ENCODE measurements at places on chromosomes 1 and 21.

DNA sequence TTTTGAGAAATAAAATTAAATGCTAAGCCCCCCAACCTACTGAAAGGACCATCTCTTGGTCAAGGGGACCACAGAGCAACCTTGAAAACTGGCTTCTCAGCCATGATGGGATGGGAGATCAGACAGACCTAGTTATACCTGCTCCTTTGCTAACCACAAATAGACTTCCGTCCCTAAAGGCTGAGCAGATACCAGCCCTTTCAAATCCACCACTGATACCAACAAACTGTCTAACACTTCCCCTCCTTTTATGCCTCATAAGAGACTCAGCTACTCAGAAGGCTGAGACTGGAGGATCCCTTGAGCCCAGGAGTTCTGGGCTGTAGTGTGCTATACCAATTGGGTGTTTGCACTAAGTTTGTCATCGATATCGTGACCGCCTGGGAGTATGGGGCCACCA lies 407.3 kb downstream of the SIPA1L2 start:
- no peak for DNase-seq

GRCh38 chr1:231062500-231063270 lies 22.6 kb upstream of the FAM89A start:
- no peak for DNase-seq

- no peak for DNase-seq
Observed at GRCh38 chr1:46582972-46583371, 21.1 kb downstream of the MKNK1 start.

GRCh38 chr1:39102537-39103327 lies 76.6 kb downstream of the NDUFS5 start:
- no peak for DNase-seq

DNA sequence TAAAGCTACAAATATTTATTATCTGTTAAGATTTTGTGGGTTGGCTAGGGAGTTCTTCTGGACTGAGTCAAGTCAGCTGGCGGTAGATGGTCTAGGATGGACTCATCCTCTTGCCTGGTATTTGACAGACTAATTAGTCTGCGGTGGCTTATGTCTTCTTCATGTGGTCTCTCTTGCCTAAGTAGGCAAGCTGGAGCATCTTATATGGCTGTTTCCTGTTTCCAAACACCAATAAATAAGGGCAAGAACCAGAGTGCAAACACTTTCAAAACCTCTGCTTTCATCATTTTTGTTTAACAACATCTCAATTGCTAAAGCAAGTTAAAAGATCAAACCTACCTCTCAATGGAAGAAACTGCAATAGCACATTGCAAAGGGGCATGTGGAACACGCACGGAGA lies 484.8 kb downstream of the PTPRC start:
- DNase-seq = no peak

- DNase-seq = no peak
Observed at GRCh38 chr1:92038695-92039346, 9.0 kb downstream of the EPHX4 start.

DNA sequence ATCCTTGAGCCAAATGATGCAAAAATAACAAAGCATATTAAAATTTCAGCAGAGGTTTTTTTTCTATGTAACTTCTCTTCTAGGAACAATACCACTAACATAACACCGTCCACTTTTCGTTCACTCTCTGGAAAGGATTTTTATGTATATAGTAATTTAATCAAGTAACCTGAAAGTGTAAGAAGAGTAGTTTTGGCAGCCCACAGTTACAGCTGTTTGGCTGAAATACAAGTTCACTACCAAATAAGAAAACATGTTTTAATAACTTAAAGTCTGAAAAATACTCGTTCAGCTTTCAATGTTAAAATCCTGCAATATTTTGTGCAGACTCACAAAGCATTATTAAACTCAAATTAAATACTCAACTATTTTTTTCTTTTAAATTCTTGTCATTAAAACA lies 896.8 kb upstream of the ADGRL4 start:
- no peak for DNase-seq

DNA sequence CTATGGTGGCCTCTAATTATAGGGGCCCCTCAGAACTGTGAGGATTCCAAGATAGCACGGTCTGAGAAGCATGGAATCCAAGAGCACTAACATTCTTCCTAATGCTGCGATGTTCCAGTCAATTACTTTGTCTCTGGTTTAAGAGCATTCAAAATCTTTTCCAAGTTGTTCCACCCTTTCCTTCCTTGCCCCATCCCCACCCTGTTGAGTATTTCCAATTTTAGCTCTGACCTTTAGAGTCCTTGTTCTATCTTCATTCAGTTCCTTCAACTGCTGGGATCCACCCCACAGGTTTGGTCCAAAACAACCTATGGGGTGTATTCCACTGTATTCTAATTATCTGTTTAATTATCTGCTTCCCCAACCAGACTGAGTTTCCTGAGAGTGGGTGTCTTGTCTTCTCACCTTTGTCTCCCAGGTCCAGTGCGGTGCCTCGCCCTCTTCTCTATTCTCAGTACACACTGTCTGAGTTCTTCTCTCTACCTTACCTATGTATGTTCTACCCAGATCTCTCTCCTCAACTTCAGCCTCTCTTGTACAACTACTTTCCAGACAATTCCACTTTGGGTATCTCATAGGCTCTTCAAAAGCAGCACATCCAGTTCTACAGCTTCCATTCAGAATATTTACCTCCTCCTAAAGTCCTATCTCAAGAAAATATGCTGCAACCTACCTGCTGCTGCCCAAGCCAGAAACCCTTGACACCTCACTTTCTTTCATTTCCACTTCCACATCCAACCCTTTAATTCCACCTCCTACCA lies 25.0 kb upstream of the BCL9 start:
- DNase-seq = no peak

GRCh38 chr1:205521686-205522085 lies 17.2 kb downstream of the CDK18 start:
- DNase-seq = no peak

DNA sequence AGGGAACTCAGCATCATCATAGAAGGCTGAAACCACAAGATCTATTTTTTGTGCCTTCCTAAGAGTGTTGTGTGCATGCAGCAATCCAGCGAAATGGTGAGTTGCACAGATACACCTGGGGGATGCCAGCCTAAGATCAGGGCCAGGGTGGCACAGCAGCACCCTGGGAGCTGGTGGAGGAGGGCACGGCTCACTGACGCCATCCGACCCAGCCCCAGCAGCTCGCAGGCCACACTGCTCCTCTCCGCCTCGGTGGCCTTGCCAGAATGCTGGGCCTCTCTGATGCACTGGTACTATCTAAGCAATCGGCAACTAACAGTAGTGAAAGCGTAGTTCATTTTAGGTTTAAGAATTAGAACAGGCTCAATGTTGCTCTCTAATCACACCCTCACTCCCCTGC lies 37.8 kb downstream of the CAPZB start:
- no peak for DNase-seq

GRCh38 chr1:190119683-190120082 lies 358.0 kb downstream of the BRINP3 start:
- DNase-seq = no peak

DNA sequence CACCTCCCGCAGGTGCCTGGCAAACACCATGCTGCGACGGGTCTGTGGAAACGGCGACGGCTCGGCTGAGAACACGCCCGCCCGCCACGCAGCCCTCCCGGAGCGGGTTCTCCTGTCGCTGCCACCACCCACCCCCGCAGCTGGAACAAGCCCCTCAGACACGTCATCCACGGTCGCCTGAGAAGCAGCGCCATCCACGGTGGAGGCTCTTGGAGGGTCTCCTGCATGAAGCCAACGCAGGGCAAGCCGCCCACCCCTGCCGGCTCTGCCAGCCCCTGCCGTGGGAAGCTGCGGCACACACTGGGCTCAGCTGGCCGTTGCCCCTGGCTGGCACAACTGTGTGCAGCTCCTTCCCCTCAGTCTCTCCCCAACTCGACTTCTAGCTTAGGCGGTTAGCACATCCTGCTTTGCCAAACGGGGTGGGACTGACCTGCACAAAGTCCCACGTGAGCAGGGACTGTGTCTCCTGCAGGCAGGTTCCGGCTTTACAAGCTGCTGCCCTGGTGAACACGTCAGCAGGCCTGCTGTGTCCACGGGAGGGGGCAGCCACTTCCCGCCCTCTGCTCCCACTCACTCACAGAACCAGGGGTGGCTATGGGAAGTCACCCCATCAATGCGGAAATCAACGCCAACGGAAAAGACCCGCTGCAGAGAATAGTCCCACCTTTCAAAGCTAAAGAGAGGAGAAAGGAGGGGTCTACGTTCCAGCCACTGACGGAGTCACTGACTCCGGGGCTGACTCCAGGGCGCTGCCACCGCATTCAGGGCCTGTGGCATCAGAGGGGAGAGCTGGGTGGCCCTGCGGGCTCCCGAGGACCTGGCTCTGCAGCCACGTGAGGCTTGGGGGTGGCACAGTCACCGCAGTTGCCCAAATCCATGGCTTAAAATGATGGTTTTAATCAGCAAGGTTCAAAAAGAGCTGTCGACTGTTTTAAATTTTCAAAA lies 10.3 kb downstream of the POFUT2 start:
- DNase-seq = no peak

- no peak for DNase-seq
Observed at GRCh38 chr1:213773975-213774374, 213.8 kb upstream of the PROX1 start.

DNA sequence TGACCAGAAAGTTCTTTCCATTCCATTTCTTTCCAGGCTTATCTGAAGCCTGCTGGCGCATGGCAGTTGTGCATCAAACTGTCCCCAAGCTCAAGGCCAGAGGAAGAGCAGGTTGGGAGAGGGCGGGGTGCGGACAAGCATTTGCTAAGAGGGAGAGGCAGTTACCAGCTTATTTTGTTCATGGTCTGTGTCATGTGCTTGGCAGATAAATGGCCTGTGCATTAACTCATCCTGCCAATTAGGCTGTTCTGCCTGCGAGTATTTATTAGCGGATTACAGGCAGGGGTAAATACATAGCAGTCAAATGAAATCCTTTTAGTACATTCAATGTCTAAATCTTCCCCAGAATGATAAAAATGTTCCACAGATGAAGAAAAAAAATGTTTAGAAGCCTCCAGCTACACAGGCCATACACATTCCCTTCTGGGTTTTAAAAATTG lies 48.9 kb upstream of the B3GALNT2 start:
- no peak for DNase-seq

DNA sequence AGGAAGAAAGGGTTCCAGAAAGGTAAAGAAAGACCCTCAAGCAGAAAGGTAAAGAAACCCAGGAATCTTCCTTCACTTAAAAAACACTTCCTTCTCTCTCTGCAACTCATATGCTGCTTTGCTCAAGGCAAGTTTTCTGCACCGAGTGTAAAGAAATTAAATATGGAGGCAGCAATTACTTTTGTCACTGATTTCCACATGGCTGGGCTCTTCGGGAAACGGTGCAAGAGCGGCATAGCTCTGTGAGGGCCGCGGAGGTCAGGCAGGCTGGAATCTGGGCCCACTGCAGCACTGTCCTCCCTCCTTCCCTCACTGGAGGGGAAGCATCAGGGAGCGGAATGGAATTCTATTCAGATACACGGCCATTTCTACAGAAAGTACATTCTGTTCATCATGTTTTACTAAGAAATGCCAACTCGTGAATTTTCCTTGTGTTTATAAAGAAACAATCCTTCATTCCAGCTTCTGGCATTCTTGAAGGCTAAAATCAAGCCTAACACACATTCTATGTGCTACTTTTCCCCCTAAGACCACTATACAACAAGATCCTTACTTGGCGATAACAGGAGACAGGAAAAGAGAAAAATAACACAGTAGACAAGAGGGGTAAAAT lies 212.2 kb downstream of the SIPA1L2 start:
- DNase-seq = no peak

DNA sequence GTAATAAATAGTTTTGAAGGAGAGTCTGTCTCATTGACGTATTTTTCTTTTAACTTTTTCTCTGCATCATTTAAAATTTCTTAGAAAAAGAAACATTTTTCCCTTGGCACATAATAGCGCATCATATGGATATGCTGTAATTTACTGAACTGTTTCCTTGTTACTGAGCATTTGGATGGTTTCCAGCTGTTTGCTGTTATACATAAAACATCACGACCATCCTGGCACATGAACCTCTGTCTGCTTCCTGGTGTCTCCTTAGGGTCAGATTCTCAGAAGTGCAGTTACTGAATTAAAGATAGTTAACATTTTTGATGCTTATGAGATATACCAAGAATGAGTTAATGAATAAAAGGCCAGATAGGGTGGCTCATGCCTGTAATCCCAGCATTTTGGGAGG lies 67.2 kb downstream of the BACE2 start:
- DNase-seq = no peak

DNA sequence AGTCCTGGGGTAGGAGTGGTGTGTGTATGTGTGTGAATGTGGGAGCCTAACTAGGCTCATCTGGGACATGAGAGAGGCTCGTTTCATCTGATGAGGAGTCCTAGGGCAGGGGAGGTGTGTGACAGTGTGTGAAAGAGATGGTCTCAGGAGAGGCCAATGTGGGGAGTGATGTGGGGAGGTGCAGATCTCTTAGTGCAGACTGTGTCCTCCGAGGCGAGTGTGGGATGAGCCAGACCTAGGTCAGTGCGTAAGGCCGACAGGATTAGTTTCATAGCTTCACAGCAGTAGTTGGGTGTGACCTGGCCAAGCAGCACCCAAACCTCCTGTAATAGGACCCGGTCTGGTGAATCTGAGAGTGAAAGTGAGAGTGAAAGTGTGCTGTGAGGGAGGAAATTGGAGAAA lies 94.7 kb downstream of the LIPI start:
- no peak for DNase-seq

DNA sequence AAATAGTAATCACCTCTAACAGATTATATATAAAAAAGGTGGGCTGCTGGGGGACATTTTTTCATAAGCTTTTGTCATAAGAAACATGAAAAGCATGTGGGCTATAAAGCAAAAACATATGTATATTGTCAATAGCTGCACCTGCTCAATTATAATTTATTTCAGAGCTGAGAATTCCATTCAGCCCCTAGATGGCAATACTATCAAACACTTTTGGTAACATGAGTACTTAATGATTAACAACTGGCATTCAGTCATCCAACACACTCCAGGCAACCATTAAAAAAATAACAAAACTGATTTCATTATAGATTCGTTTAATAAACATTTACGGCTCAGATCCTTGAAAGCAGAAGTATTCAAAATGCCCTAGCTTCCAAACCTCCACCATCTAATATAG lies 115.1 kb downstream of the KCTD3 start:
- no peak for DNase-seq

GRCh38 chr1:197770243-197770642 lies 5.0 kb downstream of the DENND1B start:
- DNase-seq = no peak

DNA sequence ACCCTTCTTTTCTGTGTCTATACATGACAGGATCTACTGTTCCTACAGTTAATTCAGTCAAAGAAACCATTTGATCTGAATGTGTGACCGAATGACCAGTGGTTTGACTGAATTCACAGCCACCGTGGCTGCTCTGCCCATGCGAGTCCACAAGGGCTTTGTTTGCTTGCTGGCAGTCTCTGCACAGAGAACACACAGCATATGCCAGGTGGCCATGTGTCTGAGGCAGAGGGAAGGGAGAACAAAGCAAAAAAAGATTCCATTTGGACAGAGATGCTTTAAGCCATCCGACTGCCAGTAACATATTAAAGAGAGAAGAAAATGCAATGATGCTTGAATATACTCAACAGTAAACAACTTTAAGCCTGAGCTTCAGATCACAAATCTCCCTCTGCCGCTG lies 737.8 kb upstream of the CXADR start:
- no peak for DNase-seq
